ENCODE measurements at places on chromosomes 3 and 15.

DNA sequence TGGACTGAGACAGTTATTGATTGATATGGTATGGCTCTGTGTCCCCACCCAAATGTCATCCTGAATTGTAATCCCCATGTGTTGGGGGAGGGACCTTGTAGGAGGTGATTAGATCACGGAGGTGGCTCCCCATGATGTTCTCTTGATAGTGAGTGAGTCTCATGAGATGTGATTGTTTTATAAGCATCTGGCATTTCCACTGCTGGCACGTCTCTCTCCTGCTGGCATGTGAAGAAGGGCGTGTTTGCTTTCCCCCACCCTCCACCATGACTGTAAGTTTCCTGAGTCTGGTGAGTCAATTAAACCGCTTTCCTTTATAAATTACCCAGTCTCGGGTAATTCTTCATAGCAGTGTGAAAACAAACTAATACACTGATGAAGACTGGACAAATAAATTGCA is 105.6 kb upstream of the MELTF start:
- DNase-seq, result no peak

GRCh38 chr3:901953-902778 is 190.7 kb upstream of the CNTN6 start:
- DNase-seq, result no peak

DNA sequence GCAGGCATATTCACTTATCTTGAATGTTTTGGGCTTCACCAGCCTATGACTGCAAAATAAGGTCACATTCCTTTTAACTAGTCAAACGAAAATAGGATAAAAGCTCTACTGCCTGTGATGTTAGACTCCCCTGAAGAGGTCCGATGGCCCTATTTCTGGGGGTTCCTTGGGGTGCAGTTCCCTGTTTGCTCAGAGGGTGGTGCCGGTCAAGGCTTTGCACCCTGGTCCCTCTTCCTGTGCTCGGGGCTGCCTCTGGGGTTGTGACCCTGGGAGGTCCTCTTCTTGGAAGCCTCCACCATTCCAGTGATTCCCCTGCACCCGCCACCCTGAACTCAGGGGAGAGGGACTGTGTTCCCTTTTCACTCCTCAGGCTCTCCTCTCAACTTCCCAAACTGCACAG is 86.7 kb upstream of the ANKRD34C start:
- DNase-seq, result no peak

GRCh38 chr15:44296625-44297524 is 8.4 kb downstream of the GOLM2 start:
- no peak for DNase-seq

DNA sequence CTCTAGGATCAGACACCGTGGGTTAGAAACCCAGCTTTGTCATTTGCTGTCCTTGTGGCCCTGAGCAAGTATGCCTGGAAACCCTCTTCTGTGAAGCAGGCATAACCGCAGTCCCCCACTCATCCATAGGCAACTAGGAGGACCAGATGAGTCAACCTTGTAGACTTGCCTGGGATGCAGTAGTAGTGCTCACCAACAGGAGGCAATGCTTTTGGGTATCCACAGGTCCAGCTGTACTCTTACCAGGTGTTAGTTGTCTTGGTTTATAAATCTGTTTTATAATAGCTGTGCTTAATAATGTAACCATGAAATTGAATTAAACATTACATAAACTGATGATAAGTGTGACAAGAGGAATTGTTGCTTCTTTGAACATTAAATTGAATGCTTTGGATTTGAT is 389.3 kb downstream of the IL20RB start:
- no peak for DNase-seq

DNA sequence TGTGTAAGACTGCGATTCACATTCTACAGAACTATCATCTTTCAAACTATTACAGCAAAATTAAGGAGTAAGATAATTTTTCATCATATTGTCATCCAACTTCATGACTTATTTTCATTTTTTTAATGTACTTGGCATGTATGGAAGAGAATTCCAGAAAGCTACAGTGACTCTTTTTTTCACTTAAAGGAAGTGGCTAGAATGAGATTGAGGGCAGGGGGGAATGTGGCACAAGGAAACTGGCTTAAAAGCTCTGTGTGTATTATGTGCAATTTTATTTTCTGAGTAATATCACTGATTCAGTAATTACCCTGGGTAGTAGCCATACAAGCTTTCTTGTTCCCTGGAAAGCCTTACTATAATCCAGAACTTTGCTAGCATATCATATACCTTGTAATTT is 94.6 kb downstream of the FILIP1L start:
- DNase-seq, result no peak

DNA sequence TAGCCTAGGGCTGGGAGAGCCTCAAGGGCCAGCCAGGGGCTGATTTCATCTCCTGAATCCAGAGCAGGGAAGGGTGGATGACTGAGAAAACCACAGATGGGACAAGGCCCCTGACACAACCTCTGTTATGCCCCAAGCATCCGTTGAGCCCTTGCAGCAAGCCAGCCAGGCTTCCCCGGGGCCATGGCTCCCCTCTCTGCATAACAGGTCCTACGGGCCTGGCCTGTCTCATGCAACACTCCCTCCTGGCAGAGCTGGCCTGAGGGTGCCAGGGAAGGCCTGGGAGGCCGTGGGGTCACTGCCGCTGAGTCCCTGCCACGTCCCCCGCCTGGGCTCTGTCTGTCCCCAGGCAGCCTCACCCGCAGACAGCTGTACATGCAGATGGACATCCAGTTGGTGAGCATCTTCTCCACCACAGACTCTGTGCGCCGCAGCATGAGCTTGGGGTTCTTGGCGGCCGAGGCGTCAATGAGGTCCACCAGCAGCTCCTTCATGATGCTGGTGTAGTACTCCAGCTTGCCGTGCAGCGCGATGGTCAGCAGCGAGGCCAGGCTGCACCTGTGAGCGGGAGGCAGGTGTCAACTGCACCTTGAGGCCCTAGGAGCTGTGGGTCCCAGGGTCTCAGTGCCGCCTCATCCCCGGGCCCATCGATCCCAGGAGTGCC is 22.1 kb downstream of the H1-8 start:
- no peak for DNase-seq

DNA sequence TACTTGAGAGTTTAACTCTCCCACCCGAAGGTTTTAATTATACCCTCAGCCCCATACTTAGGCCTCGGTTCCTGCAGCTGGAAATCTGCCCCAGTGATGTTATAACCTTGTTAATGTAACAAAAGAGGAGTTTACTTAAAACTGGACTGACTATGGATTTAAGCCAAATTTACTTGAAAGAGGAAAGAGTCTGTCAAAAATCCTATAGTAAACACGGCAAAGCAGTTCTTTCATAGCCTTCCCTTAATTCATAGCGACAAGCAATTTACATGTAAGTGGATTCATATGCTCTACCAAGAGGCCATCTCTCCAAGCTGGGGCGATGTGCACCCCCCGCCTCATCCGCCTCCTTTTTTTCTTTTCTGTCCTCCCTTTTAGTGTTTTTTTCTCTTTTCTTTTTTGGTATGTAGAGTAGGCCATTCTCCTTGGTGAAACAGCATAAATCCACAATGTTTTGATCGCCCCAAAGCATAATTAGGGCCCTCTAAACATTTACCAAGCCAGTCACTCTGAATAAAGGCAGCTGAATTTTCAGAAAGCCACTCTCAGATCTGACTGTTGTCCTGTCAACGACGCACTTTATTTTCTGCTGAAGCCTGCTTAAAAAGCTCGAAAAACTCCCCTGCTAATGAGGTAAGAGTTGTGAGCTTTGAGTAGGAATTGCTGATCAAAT is 373.1 kb upstream of the WNT5A start:
- no peak for DNase-seq

GRCh38 chr3:144128108-144128892 is 156.7 kb downstream of the DIPK2A start:
- no peak for DNase-seq
